LoVo (cell line): ENCODE measurements at places on chromosomes 4 and X.

DNA sequence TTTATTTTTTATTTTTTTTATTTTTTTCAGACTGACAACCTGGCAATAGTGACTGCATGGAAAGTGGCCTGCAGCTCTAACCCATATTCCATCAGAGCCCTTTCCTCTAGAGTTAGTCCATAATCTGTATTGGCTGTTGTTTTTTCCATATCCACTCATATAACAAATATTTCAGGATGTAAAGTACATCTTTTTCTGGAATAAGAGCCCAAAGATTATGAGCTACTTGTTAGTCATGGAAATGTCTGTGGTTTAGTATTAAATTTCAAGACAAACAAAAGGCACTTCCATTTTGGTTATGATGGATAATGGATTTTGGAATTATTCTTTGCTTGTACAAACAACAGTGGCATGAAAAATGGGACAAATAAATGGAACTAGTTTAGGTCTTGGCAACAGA lies 296.0 kb upstream of the HS3ST1 start:
- DNase-seq, result no peak

DNA sequence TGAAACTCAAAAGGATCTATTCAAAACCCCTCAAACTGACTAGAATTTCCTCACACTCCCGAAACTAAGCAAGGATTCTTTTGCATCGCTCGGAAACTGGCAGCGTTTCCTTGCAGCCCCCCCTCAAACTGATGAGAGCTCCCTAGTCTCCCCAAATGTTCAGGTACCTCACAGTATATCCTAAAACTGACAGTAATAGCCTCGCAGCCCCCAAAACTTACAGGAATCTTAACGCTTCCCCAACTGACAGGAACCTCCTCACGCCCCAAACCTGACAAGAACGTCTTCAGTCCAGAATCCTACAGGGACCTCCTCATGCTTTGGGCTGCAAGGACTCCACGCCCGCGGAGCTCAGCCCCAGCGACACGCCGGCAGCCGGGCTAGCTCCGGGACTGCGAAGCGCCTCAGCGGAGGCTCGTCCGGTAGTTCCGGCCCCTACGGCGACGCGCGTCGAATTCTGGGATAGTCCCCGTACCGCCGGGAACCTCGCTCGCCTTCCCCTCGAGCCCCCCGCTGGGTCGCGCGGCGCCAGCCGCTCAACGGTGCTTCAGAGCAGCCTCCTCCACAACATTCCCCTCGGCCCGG lies 640 bp downstream of the PHF8 start:
- peak; percentile 15 for DNase-seq

- DNase-seq, result no peak
Observed at GRCh38 chrX:78708816-78709215, 38.7 kb upstream of the LPAR4 start.

GRCh38 chrX:19798423-19798822 lies 89.0 kb downstream of the SH3KBP1 start:
- DNase-seq, result no peak

- peak; percentile 47 for DNase-seq
Observed at GRCh38 chr4:1713003-1713851, 1.1 kb upstream of the SLBP start.

DNA sequence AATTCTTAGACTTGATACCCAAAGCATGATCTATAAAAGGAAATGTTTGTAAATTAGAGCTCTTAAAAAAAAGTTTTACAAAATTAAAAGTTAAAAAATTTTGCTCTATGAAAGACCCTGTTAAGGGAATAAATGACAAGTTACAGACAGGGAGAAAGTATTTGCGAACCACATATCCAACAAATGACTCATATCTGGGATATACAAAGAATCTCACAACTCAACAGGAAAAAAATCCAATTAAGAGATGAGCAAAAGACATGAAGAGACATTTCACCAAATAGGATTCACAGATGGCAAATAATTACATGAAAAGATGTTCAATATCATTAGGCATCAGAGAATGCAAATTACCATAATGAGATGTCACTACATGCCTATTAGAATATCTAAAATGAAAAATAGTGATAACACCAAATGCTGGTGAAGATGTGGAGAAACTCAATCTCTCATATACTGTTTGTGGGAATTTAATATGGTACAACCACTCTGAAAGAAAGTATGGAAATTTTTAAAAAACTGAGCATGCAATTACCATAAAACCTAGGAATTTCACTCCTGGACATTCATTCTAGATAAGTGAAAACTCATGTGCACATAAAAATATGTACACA lies 100.8 kb upstream of the EOLA2 start:
- DNase-seq, result no peak

DNA sequence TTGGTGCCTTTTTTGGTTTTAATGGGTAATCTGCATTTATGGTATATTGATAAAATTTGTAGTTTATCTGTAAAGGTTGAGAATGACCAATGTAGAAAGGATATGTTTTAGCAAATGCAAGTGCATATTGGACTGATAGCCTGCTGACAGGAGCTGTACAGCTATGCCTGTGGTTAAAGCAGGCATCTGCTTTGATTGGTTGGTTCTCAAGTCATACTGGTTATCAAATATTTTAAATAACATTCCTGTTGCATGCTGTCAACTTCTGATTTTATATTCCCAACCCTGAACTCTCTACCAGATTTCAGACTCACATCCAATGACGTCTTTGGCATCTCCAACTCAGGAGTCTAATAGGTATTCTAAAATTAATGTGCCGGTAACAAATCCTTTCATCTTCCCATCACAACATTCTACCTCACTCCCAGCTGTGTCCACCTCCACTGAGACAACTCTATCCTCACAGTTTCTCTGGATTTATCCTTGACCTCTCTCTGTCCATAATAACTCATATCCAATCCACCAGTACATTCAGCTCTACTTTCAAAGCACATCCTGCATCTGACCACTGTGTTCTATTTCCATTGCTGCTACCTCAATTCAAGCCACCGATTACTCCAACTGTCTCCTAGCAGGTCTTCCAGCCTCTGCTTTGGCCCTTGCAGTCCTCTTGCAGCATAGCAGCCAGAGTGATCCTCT lies 125.7 kb downstream of the CAMK2D start:
- no peak for DNase-seq

DNA sequence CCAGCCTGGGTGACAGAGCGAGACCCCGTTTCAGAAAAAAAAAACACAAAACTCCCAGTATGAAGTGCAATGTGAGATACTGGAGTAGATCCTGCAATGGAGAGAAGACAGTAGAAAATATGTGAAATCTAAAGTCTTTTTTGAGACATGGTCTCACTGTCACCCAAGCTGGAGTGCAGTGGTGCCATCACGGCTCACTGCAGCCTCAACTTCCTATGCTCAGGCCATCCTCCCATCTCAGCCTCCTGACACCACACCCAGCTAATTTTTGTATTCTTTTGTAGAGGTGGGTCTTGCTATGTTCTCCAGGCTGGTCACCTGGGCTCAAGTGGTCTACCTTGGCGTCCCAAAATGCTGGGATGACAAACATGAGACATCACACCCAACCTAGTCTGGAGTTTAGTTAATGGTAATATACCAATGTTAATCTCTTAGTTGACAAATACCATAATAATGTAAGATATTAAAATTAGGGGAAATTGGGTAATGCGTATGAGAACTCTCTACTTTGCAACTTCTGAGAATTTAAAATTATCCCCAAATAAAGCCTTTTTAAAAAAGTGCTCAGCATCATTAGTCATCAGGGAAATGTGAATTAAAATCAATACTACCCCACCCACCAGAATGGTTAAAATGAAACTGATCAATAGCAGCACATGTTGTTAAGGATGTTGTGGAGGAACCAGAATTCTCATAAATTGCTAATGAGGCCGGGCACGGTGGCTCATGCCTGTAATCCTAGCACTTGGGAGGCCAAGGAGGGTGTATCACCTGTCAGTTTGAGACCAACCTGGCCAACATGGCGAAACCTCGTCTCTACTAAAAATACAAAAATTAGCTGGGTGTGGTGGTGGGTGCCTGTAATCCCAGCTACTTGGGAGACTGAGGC lies 15.0 kb downstream of the RBMX start:
- DNase-seq, result no peak

- no peak for DNase-seq
Observed at GRCh38 chrX:48826135-48826875, at the start of gene ERAS. Gene ERAS, plus strand, starts transcription at chrX:48826513. Its CDS starts 2,611 bp downstream, at chrX:48829124.

GRCh38 chr4:120331486-120332370 lies 265.1 kb upstream of the MAD2L1 start:
- peak; percentile 19 for DNase-seq

- peak; percentile 83 for DNase-seq
Observed at GRCh38 chrX:48696301-48696908, at the start of gene SUV39H1. Gene SUV39H1, plus strand, starts transcription at chrX:48696734. Its CDS starts 51 bp downstream, at chrX:48696785.

GRCh38 chr4:24274381-24274941 lies 309.9 kb downstream of the DHX15 start:
- DNase-seq, result no peak
